ENCODE measurements at places on chromosomes 1 and 21.

DNA sequence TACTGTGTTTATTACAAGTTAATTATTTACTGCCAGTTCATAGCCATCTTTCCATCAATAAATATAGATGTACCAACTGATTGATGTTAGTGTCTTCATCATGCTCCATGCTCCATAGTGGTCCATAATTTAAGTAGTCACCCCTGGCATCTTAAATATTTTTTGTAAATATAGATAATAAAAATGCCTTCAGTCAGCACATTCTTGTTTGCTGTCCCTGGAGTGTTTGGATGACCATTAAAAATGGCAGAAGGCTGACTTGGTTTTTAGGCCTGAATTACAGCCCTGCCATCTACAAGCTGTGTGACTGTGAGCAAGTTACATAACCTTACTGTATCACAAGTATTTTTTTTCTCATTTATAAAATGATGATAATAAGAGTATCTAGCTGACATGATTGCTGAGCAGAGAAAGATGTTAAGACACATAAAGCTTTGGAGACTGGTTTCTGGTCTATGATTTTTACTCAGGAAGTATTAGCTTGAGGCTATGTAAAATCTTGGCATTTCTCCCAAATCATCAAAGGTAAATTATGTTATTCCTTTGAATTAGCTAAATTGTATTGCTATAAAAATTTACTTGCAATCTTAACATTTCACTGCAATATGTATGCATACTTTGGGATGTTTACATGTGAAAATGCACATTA is 427.2 kb downstream of the USP25 start:
- no peak for DNase-seq

GRCh38 chr1:183777328-183777727 is 27.6 kb upstream of the RGL1 start:
- DNase-seq, result no peak

DNA sequence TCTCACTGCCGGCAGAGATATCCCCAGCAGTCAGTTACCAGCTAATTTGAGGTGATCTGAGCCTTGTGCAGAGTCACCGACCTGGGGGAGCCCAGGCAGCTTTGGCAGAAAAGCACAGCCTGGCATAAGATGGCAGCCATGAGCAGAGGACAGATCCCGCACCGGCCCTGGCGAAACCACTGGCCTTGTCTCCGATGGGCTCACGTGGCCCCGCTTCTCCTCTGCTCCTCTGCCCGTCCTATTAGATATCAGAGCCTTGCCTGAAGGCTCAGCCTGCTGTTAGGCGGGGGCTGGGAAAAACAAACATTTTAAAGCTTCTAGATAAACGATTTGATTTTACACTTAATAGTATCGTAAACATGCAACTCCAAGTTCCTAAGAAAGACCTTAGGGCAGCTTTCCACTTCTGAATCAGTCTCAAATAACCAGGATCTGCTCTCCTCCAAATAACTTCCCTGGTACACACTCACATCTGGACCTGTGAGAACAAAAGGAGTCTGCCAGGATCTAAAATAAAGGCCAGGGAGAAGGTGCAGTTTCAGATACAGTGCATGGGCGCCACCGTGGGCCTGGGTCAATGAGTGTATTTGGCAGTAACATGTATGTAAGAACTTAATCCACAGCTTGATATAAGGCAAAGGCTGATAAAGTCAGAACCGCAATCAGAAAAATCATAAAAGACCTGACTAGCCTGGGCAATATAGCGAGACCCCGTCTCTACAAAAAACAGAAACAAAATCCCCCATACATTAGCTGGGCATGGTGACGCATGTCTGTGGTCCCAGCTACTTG is 10.0 kb downstream of the EDARADD start:
- no peak for DNase-seq

DNA sequence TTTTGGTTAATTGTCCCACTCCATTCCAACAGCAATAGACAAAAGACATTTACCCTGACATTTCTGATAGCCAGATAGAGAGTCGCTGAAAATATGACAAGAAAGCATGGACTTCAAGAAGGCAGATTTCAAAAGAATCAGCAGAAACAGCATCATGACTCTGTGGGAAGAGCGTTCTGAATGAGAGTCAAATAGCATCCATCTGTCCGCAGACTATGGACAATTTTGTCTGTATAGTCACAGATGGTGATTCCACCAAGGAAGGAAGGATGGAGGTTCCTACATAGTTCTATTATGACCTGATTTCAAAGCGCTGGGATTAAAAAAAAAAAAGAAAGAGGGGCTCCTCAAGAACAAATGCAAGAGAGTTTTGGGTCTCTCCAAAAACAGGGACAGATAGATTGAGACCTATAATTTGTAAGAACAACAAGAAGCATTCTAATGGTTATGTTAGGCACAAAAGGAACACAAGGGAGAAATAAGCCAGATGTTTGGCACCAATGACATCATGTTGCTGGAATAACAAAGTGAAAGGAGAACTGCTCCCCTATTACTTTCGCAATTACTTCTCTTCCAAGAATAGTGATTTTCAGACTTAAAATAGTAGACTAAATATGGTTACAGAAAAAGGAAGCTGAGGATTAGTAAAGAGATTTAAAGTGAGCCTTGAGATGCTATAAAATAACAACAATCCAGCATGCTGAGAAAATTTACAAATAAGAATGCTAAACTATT is 28.5 kb downstream of the NIBAN1 start:
- no peak for DNase-seq

GRCh38 chr21:29305068-29305467 is 6.3 kb downstream of the BACH1 start:
- DNase-seq, result no peak

DNA sequence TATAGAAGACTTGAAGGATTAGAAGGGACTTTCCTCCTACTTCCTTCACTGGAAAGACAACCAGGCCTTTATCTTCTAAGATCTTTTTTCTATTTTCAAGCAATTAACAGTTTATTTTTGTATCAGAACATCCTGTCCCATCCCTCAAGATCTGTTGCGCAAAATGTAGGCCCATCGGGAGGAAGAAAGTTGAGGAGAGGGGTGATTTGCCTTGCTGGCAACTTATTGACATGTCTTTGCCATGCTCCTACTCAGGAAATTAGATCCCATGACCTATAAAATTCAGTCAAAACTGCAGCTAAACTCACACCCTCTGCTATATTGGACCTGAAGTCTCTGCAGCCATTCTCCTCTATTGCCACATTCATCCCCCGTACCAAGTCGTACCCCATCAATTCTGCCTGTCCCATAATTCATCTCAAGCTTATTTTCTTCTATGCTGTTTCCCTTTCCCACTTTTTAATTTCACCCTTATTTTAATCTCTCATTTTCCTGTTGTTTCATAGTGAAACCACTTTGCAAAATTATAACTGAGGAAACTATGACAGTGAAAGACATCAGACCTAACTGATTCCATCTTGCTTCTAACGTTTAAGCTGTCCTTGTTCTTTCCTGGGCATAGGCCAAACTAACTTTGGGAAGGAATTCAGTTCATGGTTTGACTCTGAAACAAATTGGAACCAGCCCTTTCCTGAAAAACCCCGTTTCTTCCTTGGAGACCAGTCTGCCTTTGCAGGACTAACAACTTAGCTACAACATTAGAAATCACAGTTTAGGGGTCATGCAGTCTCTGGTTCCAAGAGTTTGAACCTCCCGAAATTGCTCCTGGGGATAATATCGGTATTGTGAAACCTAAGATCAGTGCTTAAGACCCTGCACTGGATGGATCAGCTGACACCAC is 195.7 kb upstream of the PTBP2 start:
- DNase-seq, result no peak

Measured in activated CD8-positive, alpha-beta memory T cell treated with anti-CD3 and anti-CD28 coated beads for 1 hour (primary cell).